Sigmoid colon (tissue), 7 donors: ENCODE measurements at places on chromosomes 2 and 18.

DNA sequence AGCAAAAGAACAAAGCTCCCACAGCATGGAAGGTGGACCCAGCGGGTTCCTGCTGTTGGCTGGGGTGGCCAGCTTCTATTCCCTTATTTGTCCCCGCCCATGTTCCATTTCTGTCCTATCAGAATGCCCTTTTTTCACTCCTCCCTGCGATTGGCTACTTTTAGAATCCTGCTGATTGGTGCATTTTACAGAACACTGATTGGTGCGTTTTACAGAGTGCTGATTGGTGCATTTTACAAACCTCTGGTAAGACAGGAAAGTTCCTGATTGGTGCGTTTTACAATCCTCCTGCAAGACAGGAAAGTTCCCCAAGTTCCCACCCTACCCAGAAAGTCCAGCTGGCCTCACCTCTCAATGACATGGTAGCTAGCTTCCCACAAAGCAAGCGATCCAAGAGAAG, 40.2 kb upstream of the UGP2 start:
- no peak overlapping the region for H3K27ac ChIP-seq
- no peak overlapping the region for H3K4me3 ChIP-seq
- H3K36me3 ChIP-seq = no peaks in the 10 kb centered on the region
- DNase-seq = no peak
- H3K27me3 ChIP-seq = no peaks in the 10 kb centered on the region

GRCh38 chr2:167862296-167862695, 385.1 kb downstream of the STK39 start:
- H3K4me3 ChIP-seq = no peak overlapping the region
- no peak overlapping the region for H3K27ac ChIP-seq
- no peaks in the 10 kb centered on the region for H3K36me3 ChIP-seq
- no peak for DNase-seq
- no peaks in the 10 kb centered on the region for H3K27me3 ChIP-seq

- no peaks in the 10 kb centered on the region for H3K27me3 ChIP-seq
- no peak overlapping the region for H3K27ac ChIP-seq
- H3K4me3 ChIP-seq = no peak overlapping the region
- no peaks in the 10 kb centered on the region for H3K36me3 ChIP-seq
These were observed 386.2 kb downstream of the PTPRM start for GRCh38 chr18:7953095-7953958.

DNA sequence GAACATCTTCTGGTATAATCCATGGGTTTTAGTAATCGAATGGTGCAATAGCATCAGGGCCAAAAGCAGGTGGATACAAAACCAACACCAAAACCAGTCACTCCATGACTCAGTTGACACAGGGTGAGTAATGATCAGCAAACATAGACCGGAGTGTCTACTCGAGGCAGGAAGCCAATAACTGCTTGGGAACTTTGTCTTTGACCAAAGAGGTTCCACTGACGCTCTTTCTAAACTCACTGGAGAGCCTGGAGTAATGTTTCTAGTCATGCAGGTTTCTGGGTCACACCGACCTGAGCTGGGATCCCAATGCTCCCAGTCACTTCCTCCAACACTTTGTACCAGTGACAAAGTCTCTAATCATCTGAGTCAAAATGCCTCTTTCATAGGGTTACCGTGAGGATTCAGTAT, 30.9 kb downstream of the MREG start:
- no peak for DNase-seq
- no peak overlapping the region for H3K27ac ChIP-seq
- no peaks in the 10 kb centered on the region for H3K27me3 ChIP-seq
- no peaks in the 10 kb centered on the region for H3K36me3 ChIP-seq
- no peak overlapping the region for H3K4me3 ChIP-seq

DNA sequence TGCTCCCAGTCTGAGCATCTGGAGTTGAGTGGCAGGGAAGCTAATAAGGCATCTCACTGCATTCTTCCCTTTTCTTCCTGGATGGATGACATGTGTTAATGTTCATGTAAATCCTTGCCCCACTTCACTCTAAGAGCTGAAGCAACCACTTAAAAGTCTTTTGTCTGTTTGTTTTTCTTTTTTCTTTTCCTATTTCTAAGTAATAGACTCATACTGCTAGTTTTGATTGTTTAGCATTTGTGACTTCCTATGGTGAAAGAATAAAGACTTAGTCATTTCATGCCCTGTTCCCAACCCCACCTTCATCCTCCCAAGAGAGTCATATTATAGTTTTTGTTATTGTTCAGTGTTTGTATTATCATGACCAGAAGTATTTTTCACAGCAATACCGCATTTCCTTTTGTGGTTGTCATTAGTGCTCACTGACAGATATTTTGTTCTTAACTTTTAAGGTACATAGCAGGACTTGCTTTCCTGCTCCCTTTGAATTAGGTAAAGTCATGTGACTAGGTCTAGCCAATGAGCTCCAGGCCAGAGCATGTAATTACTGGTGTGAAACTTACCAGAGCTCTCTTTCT, 18.1 kb upstream of the SPP2 start:
- no peak for DNase-seq
- H3K4me3 ChIP-seq = no peak overlapping the region
- H3K36me3 ChIP-seq = no peaks in the 10 kb centered on the region
- H3K27ac ChIP-seq = no peak overlapping the region

- H3K4me3 ChIP-seq = no peak overlapping the region
- DNase-seq = no peak
- H3K4me1 ChIP-seq = no peaks in the 10 kb centered on the region
- H3K27me3 ChIP-seq = no peaks in the 10 kb centered on the region
These were observed 372.8 kb downstream of the CLIP4 start for GRCh38 chr2:29487967-29488555.

- no peaks in the 10 kb centered on the region for H3K36me3 ChIP-seq
- H3K4me3 ChIP-seq = no peak overlapping the region
- no peak overlapping the region for H3K27ac ChIP-seq
These were observed 20.1 kb upstream of the TCF7L1 start for GRCh38 chr2:85112906-85113625.

DNA sequence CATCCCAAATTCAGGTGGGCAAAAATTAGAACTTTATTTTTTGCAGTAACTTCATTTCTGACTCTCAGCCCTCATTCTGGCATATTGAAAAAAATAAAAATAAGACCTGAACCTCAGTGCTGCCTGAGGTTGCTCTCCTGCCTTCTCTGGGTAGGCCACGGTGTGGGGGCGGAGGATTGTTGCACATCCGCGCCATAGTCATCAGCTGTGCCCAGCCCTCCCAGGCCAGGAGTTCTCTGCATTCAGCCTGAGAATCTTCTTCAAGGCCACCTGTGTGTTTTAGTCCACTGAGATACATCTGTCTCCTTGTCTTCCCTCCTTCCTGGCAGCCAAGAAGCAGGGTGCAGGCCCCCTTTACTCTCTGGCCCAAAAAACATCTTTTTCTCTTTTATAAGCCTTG, 94.7 kb downstream of the ARMC9 start:
- no peaks in the 10 kb centered on the region for H3K27me3 ChIP-seq
- H3K4me3 ChIP-seq = no peak overlapping the region
- peaks cover 27% of the 10 kb centered on the region for H3K36me3 ChIP-seq
- DNase-seq = no peak
- no peaks in the 10 kb centered on the region for H3K4me1 ChIP-seq
- H3K27ac ChIP-seq = no peak overlapping the region

DNA sequence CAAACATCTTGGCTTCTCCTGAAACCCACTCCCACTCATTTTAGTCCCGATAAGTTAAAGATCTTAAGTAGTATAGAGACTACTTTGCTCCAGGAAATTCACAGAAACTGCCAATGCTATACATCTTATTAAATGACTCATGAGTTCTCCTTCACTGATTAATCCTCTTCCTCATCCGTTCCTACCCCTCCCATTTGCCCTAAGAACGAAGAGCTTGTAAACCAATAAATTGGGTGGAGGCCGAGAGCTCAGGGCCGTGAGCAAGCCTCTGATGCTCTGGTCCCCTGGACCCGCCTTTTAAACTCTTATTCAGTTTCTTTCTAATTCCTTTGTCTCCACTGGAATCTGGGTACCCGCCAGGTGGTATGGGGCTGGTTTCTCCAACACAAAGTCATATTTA, 68.6 kb downstream of the METTL8 start:
- H3K36me3 ChIP-seq = no peaks in the 10 kb centered on the region
- H3K4me3 ChIP-seq = no peak overlapping the region
- no peaks in the 10 kb centered on the region for H3K27me3 ChIP-seq

GRCh38 chr2:100980046-100980445, 22.0 kb upstream of the RPL31 start:
- no peaks in the 10 kb centered on the region for H3K36me3 ChIP-seq
- H3K27me3 ChIP-seq = no peaks in the 10 kb centered on the region
- H3K27ac ChIP-seq = no peak overlapping the region
- DNase-seq = peak; percentile 21

DNA sequence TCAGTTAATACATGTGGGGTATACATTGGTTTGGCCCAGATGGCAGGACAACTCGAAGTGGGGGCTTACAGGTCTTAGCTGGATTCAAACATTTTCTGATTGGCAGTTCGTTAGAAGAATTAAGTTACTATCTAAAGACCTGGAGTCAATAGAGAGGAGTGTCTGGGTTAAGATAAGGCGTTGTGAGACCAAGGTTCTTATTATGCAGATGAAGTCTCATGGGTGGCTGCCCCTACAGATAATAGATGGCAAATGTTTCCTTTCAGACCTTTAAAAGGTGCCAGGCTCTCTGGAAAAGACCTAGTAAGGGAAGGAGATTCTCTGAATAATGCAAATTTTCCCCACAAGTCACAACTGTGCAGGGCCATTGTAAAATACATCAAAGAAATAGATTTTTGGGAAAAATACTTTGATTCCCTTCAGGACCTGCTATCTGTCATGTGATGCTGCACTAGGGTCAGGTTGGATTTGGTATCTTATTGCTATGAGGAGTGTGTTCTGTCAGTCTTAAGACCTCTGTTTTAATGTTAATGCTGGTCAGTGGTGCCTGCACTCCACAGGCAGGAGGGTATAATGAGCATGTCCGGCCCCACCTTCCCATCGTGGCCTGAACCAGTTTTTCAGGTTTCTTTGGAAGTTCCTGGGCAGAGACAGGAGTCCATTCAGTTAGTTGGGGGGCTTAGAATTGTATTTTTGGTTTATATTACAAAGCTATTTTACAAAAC, 14.3 kb upstream of the MC5R start:
- H3K27ac ChIP-seq = no peak overlapping the region
- no peak for DNase-seq
- no peaks in the 10 kb centered on the region for H3K36me3 ChIP-seq
- no peaks in the 10 kb centered on the region for H3K27me3 ChIP-seq

DNA sequence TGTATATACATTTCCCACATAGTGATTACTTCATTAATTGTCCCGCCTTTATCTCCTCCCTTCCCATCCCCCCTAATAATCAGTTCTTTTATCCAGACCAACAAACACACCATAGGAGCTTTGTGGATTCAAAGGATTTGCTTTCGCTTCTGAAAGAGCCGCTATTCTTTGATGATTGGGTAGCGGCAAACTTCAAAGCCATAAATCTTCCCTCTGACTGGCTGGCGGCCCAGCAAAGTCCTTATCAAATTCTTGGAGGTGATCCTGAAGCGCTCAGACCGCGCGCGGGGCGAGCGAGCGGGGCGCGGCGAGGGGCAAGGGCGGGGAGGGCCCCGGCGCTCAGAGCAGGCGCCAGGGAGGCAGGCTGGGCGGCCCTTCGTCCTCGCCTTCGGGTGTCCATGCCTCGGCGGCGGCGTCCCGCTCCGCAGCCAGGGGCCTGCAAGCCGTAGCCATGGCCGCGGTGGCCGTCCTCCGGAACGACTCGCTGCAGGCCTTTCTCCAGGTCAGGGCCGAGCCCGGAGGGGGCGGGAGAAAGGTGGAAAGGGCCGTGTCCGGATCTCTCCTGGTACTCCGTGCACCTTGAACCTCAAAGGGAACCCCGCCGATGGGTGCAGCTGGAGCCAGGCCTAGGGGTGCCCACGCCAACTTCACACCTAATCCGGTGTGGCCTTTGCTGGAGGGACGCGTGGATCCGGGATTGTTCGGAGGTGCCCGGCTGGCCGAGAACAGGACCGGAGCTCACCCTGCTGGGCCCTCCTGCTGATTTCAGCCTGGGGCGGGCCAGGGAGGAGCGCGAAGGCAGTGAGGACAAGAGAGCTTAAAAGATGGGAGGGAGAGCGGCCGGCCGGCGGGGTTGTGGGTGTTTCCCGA, at the start of gene SP5:
Gene SP5 (plus strand): TSS at position 276 of the 870 bp plus-strand sequence. CDS start 176 bp downstream, at position 452.
- no peaks in the 10 kb centered on the region for H3K36me3 ChIP-seq
- peak within 1 kb of the TSS; percentile 49 for H3K27ac ChIP-seq
- H3K4me3 ChIP-seq = peak within 1 kb of the TSS; percentile 58
- H3K27me3 ChIP-seq = peaks cover 97% of the 10 kb centered on the region

- no peaks in the 10 kb centered on the region for H3K36me3 ChIP-seq
- H3K27ac ChIP-seq = no peak overlapping the region
- H3K4me3 ChIP-seq = no peak overlapping the region
- DNase-seq = no peak
- no peaks in the 10 kb centered on the region for H3K4me1 ChIP-seq
- no peaks in the 10 kb centered on the region for H3K27me3 ChIP-seq
These were observed 80.9 kb upstream of the NEUROD1 start for GRCh38 chr2:181761175-181761574.

DNA sequence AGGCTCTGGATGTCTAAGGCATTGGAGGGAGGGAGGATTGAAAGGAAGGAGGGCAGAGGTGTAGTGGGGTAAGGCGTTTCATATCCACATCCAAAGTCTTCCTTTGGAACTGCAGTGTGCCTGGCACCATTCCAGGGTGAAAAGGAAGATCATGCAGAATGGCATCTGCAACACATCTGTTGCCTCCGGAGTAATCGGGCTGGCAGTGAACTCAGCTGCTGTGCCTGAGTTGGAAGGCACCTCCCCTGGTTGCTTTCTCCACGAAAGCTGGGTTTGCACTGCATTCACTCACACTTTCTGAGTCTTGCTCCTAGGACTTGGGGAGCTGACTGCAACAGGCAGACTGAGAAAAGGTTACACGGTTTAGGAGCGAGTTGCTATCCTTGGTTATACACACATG, 30.3 kb upstream of the SEC11C start:
- no peak overlapping the region for H3K4me3 ChIP-seq
- no peaks in the 10 kb centered on the region for H3K36me3 ChIP-seq
- DNase-seq = no peak
- H3K4me1 ChIP-seq = no peaks in the 10 kb centered on the region
- H3K27me3 ChIP-seq = peaks cover 13% of the 10 kb centered on the region

DNA sequence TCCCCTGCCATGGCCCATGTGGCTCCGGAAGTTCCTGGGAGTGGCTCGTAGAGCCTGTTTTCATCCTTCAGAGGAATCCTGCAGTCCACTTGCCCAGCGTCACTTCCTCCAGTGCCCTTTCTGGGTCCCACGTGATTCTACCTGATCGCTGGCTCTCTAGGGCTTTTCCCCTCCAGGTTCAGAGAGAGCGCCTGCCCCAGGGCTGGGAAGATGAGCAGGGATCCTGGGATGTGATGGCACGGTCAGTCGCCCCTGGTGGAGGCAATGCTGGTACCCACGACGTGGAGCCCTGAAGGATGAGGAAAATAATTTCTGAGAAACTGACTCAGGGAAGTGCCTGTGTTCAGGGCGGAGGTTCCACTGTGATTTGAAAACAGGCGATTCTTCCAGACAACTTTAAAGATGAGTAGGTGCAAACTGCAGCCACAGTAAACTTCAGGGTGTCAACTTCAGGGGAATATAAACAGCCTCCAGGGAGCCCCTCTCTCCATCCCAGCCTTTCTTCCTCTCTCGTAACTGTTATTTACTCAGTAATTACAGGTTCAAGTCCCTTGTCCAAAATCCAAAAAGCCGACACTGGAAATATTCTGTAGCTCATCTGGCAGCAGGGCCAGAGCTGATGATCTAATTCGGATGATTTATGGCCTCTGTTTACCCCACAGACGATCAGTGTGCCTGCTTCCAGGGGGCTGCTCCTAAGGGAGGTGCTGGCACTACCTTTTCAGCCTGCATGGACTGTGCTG, 105.9 kb downstream of the AGAP1 start:
- no peaks in the 10 kb centered on the region for H3K27me3 ChIP-seq
- H3K4me3 ChIP-seq = no peak overlapping the region
- H3K27ac ChIP-seq = no peak overlapping the region
- no peaks in the 10 kb centered on the region for H3K36me3 ChIP-seq
- no peak for DNase-seq

GRCh38 chr2:6780765-6781274, 84.9 kb downstream of the CMPK2 start:
- H3K36me3 ChIP-seq = no peaks in the 10 kb centered on the region
- H3K27me3 ChIP-seq = no peaks in the 10 kb centered on the region
- no peak overlapping the region for H3K27ac ChIP-seq
- H3K4me1 ChIP-seq = peaks cover 12% of the 10 kb centered on the region
